ENCODE measurements at places on chromosomes 12 and 14. TPM values are rescaled to one million over a fixed set of nuclear protein-coding genes. Genes with fewer than 3 reads are reported as not detected.

CCDC175 gene
- total RNA-seq: not detected

FAM181A gene
- total RNA-seq: not detected

DNA sequence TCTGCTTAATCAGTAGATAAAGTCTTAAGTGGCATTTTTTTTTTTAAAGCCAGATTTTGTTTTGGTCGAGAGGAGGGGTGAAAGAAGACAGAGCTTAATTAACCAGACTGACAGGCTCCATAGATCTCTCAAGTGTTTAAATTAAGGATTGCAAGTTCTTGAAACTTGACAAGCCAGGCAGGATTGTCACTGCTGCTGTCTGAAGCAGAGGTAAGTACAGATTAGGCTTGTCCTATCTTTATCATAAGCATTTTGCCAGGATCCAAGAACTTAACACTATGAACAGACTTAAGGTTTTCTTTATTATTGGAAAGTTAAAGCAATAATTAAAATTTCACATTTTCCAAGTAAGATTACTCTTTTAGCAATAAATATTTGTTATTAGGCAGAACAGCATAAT lies 179.6 kb upstream of the LMO3 start:
- no peak for DNase-seq

DNA sequence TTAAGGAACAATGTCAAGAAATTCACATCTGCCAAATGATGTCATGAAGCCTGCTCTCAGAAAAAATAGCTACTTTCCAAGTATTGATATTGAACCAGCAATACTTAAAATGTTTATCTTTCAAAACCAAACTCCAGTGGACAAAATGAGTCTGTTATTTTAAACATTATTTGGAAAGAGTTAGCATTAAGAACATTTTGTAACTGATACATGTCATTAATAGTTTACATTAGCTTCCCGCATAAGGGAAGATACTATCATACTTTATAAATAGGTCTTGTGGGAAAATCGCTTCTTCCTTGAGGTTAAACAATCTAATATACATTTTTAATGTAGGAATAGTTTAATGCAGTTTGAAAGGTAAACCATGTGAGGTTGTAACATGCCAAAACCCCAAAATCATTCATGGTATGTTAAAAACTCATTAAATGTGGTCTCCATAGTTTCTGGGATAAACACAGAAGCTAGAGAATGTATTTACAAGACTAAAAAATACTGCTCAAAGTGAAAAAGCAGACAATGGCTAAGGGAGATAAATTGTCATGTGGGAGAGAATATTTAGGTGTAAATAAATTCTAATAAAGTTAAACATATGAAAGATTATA lies 73.4 kb upstream of the ATP2B1 start:
- no peak for DNase-seq

GRCh38 chr14:79084861-79085260 lies 914.7 kb downstream of the NRXN3 start:
- no peak for DNase-seq

- DNase-seq: no peak
Measured at GRCh38 chr14:73153272-73153671, 17.0 kb downstream of the PSEN1 start.

- no peak for DNase-seq
Measured at GRCh38 chr12:1796515-1797010, 23.8 kb upstream of the LRTM2 start.

Data from thoracic aorta (tissue), 2 donors.